MV-4-11 (cell line): ENCODE measurements at places on chromosomes 7 and 10.

DNA sequence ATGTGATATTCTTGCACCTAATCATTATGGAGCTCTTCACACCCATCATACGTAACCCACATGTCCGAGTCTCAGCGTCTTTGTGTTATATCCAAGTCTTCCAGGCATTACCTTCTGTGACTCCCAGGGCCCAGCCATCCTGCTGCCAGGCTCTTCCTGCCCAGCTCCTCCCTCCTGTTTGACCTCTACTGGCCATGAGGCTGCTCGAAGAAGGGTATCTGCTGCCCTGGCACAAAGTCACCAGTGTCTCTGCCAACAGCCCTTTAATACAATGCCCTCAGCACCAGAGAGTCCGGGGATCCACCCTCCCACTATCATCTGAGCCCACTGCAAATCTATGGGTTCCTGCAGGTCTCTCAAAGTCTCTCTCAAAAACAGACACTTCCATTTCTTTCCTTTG lies 65.3 kb upstream of the WAC start:
- no peak for DNase-seq

DNA sequence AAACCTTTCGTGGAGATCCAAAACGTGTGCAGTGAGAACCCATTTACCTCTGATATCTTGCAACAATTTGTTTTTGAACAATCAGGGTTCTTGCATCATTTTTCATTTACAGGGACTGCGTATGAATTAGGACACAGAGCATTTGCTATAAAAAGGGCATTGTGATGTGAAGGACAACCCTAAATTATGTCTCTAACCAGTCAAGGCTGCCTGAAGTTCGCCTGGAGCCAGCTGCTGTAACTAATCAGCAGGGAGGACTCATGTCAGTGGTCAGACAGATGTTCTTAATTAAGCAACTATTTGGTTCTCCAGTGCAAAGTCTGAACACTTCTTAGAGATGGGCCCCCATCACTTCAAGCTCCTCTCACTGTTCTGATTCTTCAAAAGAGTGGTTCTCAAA lies 674.8 kb downstream of the KCNMA1 start:
- peak; percentile 24 for DNase-seq

DNA sequence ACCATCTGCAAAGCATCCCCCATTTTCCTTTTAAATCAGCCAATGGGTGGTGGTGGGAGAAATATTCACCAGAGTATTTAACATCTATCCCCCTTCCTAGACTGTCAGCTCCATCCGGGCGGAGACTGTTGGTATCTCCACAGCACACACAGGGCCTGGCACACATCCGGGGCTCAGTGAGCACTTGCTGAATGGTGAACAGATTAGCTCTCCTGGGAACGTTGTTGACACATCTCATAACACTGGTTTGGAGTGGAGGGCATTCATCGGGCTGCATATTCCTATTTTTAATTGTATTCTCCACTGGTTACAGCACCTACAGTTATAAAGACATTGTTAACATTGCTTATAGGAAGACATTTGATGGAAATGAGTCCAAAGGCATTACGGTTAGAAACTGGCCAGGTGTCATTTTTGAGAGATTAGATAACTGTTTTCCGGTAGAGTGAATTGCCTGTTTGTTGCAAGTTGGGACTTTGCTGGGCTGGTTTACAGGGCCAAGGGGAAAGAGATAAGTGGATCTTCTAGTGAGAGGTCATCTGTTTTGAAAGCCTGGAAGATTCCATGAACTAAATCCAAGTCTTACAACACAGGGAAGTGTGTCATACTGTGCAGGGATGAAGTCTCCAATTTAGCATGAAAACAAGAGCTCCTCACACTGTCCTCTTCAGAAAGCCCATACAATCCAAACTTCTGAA lies 101.8 kb downstream of the EGFR start:
- no peak for DNase-seq

GRCh38 chr10:71431239-71432100 lies 34.8 kb downstream of the CDH23 start:
- DNase-seq: no peak

DNA sequence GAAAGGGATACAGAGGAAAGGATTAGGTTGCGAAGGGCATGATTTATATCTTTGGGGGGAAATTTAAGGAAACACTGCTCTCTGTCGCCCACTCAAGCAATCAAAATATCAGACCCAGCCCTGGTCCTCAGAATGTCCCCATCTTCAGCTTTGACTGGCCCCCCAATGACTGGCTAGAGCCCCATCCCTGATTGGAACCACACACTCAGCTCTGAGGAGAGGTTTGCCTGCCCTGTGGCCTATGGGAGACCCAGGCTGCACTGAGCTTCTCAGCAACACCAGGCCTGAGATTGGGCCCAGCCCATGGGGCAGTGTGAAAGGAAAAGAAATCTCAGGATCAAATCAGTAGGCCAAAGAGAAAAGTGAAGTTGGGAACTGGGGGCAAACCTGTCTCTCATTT lies 69.5 kb downstream of the ADCYAP1R1 start:
- no peak for DNase-seq

- no peak for DNase-seq
Observed at GRCh38 chr7:24851786-24852185, 94.5 kb upstream of the GSDME start.

DNA sequence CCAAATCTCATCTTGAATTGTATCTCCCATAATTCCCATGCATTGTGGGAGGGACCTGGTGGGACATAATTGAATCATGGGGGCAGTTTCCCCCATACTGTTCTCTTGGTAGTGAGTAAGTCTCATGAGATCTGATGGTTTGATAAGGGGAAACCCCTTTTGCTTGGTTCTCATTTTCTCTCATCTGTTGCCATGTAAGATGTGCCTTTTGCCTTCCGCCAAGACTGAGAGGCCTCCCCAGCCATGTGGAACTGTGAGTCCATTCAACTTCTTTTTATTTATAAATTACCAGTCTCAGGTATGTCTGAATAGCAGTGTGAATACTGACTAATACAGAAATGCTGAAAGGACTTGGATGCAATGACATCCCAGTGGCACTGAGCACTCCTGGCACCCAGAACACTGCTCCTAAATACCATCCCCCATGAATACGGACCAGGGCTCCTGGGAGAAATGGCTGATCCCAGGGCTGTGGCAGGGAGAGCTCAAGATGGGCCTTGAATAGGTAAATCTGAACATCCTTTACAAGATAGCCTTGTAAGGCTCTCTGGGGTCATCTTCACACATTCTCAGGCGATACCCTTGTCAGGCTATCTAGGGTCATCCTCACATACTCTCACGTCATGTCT lies 19.4 kb downstream of the ZFAND2A start:
- DNase-seq: no peak

GRCh38 chr7:152858761-152859160 lies 99.2 kb downstream of the ACTR3B start:
- DNase-seq: no peak

GRCh38 chr10:11397980-11398580 lies 213.4 kb downstream of the USP6NL start:
- no peak for DNase-seq

DNA sequence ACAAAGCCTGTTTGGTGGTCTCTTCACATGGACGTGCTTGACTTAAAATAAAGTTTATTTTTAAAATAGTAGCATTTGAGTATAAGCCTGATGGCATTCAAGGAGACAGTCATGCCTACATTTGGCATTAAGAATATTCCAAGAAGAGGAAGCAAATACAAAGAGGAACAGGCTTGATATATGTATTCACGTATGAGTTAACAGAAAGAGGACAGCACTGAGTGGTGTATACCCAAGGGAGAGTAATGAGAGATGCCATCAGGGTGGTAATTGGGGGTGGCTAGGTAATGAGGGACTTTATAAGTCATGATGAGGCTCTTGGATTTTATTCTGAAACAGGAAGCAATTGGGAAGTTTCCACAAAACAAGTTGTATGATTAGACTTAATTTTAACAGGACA lies 363.3 kb downstream of the SEMA3D start:
- DNase-seq: peak; percentile 51

GRCh38 chr7:139574618-139575337 lies 51.3 kb downstream of the CLEC2L start:
- DNase-seq: no peak

GRCh38 chr10:46321770-46322169 lies 35.0 kb downstream of the ANTXRL start:
- no peak for DNase-seq

DNA sequence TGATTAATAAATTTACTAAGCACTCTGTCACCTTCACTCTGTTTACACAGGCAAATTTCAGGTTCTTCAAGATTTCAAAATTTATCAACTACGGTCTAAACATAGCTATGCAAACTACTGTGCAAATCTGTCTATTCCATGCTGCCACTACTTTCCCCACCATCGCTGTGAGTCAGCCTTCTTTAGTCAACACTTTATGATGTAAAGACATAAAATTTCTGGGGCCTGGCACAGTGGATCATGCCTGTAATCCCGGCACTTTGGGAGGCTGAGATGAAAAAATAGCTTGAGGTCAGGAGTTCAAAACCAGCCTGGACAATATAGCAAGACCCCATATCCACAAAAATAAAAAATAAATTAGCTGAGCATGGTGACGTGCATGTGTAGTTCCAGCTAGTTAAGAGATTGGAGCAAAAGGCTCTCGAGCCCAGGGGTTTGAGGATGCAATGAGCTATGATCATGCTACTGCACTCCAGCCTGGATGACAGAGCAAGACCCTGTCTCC lies 42.6 kb downstream of the CNOT4 start:
- DNase-seq: no peak

DNA sequence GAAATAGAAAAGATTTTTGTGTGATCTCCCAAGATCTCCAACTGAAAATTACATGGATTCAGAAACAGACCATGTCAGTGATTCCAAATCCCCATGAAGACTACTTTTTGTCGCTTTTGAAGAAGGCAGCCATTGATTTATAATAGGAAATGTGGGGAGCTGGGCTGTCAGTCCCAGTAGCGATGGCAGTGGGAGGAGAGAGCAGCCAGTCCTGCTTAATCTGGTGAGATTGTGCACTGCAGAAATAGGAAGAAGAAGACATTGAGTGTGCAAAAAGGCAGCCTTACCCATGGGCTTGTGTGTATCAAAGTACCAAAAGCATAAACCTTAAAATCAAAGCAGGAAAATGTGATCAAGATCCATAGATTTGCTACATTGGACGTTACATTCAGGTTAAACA lies 4.8 kb downstream of the ADRB1 start:
- DNase-seq: no peak

DNA sequence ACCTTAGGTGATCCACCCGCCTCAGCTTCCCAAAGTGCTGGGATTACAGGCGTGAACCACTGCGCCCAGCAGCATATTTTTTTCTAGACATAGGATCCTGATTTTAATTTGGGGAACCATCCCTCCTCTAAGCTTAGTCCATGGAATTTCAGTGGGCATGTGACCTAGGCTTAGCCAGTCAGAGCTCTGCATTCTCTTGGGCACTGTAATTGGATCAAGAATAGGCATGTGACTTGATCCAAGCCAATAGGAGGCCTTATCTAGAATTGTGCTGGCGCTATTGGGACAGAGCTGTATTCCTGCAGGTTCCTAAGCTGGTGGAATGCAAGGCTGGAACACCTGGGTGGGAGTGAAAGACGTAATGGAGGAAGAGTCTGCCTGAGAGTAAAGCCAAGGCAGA lies 36.7 kb upstream of the CRTAC1 start:
- DNase-seq: no peak

DNA sequence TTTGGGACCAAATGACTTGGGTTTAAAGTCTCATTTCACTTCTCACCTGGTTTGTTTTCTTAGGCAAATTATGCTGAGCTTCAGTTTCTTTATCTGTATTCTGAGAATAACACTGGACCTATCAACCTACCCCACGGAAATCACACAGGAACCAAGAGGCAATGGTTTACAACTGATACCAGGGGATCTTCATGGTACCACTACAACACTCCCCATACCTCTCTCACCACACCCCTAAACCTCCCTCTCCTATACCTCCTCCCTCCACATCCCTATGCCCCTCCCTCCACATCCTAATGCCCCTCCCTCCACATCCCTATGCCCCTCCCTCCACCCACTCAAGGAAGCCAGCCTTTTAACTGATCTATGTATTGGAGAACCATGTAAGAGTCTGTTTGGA lies 9.9 kb downstream of the FAM204A start:
- no peak for DNase-seq
